ENCODE measurements at places on chromosomes 2 and 18.

DNA sequence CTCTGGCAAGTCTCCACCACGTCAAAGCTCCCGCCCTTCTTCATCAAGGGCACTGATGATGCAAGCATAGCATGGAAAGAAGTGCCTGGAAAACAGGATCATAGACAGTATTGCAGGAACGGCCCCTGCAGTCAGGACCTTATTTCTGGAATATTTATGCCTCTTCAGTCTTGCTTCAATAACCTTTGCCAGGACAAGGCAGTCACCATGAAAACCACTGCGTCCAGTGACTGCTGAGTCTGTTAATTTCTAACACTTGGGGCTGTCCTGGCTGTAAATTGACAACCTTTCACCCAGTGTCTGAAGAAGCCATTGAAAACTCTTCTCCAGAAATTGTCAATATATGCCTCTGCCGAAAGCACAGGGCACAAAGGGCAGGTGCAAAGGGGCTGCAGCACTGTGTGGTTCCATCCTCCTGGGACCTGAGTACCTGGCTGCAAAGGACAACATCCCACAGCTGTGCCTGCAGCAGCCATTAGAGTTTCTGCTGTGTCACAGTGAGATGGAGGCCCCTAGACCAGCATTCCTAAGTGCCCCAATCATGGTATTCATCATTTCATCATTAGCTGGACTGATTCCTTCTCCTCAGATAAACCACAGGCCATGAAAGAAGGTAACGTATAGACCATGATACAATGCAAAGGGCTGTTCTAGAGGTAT, 819.6 kb downstream of the RNF144A start:
- no peak for DNase-seq

- DNase-seq, result no peak
Observed at GRCh38 chr2:16114836-16115235, 174.5 kb downstream of the MYCN start.

DNA sequence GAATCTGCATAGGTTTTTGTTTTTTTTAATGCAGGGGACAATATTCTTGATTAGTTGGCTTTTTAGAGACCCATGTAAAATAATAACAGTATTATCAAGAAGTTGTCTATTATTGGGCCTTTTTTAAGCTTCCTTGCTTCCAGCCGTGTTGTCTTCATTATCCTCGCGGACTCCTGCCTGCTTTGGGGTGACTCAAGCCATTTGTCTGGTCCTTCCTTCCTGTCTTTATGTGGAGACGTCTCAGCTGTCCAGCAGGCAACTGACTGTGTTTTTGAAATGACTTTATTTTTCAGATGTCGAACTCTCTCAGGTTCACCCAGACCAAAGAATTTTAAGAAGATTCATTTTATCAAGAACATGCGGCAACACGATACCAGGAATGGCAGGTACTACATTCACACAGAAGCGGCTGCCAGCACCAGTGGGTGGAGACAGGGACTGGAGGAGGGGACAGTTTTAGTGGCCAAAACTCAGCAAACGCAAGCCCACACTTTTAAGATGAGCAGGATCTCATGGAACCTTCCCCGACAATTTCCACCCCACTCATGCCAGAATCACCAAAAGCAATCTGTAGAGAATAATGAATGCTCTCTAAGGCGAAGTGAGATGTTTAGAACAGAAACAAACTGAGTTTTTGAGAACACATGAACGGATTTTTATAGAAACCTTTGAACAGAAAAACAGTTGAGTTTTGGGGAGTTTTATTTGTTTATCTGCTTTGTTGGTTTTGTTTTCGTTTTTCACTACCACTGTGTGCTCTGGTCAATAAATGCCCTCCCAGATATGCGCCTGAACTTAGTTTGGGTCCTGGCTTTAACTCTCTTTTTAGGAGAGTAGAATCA, 59.1 kb downstream of the CABLES1 start:
- no peak for DNase-seq

DNA sequence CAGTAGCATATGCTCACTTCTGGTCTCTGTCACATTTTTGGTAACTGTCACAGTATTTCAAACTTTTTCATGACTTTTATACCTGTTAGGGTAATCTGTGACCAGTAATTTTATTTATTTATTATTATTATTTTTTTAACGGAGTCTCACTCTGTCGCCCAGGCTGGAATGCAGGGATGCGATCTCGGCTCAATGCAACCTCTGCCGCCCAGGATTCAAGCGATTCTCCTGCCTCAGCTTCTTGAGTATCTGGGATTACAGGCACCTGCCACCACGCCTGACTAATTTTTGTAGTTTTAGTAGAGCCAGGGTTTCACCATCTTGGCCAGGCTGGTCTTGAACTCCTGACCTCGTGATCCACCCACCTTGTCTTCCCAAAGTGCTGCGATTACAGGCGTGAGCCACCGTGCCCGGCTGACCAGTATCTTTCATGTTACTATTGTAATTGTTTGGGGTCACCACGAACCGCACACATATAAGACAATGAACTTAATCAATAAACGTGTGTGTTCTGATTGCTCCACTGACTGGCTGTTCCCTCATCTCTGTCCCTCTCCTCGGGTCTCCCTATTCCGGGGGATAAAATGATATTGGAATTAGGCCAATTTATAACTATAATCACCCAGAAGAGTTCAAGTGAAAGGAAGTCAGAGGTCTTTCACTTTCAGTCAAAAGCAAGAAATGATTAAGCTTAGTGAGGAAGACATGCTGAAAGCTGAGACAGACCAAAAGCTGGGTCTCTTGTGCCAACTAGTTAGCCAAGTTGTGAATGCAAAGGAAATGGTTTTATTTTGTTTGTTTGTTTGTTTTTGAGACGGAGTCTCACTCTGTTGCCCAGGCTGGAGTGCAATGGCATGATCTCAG, 22.9 kb downstream of the TGIF1 start:
- no peak for DNase-seq

- no peak for DNase-seq
Observed at GRCh38 chr2:198456418-198456817, 652.0 kb downstream of the PLCL1 start.

DNA sequence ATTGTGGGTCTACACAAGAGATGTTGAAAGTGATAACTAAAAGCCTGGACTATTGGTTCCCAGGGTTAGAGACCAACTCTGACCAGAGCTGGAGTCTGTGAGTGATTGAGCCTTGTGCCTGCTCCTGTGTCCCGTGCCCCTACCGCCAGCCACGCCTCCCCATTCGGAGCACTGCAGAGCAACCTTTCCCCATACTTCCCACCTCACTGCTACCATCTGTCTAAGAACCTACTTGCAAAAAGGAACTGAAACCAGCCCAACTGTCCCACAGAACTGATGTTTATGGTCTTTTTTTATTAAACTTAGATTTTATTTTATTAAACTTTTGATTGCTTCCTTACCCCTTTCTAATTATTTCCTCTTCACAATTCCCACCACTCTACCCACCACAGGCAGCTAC, 300.3 kb upstream of the MGAT5 start:
- no peak for DNase-seq

GRCh38 chr18:6333981-6334380, 80.7 kb downstream of the L3MBTL4 start:
- no peak for DNase-seq

- DNase-seq, result no peak
Observed at GRCh38 chr2:239224199-239224570, 176.6 kb downstream of the HDAC4 start.

GRCh38 chr2:46850742-46851141, 64.9 kb downstream of the MCFD2 start:
- DNase-seq, result no peak

DNA sequence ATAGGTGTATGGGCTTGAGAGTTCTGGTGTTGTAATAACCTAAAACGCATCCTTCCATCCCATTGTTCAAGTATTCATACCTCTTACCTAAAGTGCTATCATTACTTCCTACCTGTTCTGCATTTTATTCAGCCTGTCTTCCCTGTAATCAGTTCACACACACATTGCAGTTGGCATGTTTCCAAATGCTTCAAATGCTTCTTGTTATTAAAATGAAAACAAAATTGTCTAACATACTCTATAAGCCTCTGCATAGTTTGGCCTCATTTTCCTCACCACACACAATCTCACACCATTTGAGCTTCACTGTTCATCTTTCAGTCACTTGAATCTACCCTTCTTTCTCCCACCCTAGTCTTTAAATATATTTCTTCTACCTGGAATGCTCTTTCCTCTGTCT, 1178.2 kb upstream of the NRXN1 start:
- DNase-seq, result no peak

- DNase-seq, result no peak
Observed at GRCh38 chr2:85458601-85459563, 40.4 kb downstream of the SH2D6 start.

DNA sequence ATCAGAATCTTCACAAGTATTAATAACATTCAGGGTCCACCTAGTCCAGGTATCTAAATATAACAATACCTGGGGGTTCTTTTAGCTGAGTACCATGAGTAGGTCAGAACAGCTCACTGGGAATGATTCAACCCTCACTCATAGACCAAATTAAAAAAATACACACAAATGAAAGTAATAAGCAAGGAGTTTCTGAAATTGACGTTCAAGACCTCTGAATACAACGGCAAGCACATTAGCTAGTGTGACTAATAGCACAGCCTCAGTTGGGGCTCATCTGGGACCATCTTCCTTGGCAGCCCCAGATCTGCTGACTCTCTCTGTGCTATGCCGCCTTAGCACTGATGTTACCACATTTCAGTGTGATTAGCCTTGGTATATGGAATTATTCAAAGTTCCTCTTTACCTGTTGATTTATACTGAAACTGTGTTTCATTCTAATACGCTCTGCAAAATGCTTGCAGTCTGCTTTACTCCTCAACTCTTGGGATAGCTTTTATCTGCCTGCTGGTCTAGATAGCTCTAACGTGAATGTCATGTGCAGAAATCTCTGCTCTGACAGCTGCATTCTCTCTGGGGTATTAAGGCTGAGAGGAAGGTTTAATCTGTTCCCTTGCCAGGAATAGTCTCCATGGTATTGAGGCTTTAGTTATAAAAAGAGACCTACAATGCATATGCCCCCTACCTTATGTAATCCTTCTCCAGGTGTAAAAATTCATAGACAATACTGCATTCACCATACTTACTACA, 153.3 kb downstream of the METTL4 start:
- DNase-seq, result no peak

GRCh38 chr2:10520926-10521325, 72.8 kb upstream of the ODC1 start:
- no peak for DNase-seq

- DNase-seq, result no peak
Observed at GRCh38 chr2:241047253-241048010, 49.0 kb downstream of the SNED1 start.

- no peak for DNase-seq
Observed at GRCh38 chr2:237125967-237126366, 40.3 kb downstream of the COPS8 start.

DNA sequence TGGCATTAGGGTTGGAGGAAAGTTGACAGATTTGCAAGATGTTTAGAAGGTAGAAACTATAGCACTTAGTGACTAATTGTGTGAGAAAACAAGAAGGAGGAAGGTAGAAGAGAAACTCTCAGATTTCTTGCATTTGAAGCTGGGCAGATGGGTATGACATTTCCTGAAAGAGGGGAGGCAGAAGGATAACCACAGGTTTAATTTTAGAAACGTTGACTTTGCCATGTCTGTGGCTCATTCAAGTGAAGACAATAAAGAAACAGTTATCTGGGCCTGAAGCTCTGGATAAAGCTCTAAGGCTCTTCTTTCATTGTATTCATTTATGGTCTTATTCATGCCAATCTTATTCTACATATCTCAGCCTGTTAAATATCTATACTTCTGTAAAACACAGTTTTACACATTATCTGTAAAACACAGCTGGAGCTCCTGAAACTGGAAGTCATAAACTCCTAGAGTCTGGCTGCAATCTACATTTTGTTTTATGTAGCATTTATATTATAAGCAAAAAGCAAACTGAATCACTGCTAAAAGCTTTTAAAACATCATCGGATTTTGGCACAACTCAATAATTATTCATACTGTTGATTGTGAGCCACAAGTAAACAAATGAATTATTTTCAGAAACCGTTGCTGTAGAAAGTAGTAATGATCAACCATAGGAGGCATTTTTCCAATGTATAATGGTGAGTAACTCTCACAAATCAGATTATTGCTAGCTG, 138.5 kb downstream of the RIT2 start:
- DNase-seq, result no peak

DNA sequence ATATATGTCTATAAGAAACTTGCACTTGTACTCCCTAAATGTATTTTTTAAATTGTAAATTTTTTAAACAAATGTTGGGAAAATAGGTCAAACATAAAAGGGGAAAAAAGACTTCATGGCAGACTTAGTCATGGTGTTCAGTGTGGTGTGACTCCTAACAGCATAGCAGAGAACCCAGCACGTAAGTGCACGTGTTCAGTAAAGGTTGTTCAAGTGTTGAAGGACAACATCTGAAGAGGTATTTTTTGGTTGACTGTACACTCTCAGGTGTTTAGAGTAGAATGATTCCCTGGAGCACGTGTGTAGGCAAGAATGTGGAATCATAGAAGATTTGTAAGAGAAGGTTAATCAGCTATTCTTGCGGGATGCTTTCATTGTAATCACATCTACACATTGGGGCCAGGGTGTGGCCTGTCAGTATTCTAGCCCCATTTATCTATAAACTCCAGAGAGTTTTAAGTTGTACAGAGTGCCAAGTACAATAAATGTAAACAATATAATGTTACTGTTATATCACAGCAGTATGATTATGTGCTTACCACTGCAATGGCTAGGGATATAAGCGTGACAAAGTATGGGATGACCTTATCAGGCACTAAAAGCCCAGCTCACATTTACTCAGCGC, 106.8 kb downstream of the CRIM1 start:
- no peak for DNase-seq

DNA sequence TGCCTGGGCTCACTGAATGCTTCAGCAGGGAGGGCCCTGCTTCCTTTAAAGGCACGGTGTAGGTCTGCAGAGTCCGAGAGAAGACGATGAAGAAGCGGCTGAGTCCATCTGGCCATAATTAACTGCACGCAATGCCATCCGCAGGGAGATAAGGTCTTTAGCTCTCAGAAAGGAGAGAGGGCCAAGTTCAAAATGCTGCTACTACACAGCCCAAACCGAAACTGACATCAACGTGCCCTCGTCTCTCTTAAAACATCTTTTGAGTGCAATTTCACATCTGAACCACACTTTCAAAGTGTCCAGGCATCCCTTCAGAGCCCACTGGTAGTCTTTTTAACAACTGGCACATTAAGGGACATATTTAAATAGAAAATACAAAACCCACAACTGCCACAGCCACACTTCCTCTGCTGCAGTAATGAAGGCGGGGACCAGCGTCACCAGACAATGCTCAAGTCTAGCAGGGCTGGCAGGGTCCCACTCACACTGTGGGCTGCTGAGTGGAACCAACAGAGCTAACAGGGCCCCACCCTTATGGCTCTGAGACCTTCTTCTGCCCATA, 35.8 kb downstream of the ST3GAL5 start:
- peak; percentile 60 for DNase-seq

- no peak for DNase-seq
Observed at GRCh38 chr2:84247532-84247931, 211.5 kb downstream of the SUCLG1 start.

- no peak for DNase-seq
Observed at GRCh38 chr2:207133458-207133819, 32.3 kb downstream of the KLF7 start.

GRCh38 chr2:207054521-207054920, 111.2 kb downstream of the KLF7 start:
- DNase-seq, result no peak

Data from activated CD4-positive, alpha-beta T cell treated with anti-CD3 and anti-CD28 coated beads for 4 hours (primary cell).